Testis (tissue), 5 donors: ENCODE measurements at places on chromosomes 3 and 15.

GRCh38 chr15:84761607-84762131 lies 13.3 kb downstream of the ZNF592 start:
- no peak for DNase-seq

DNA sequence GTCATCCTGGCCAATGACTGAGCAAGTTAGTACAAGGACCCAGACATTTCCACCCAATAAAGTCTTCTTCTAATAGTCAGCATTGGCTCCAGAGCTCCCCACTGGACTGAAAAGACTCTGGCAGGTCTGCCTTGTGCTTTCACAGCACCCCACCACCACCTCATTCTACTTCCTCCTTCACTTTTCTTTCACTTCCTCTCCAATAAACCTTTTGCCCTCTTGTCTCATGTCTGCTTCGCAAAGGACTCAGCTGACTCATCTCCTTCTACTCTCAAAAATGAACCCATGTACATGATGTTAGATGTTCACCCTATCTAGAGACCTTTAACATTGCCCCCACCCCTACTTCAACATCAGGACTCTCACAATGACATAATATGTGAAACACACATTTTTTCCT lies 181.0 kb upstream of the PPP2R3A start:
- no peak for DNase-seq

- no peak for DNase-seq
Observed at GRCh38 chr3:16728770-16729745, 123.8 kb upstream of the DAZL start.

- no peak for DNase-seq
Observed at GRCh38 chr3:155560594-155560993, 184.3 kb downstream of the PLCH1 start.

- no peak for DNase-seq
Observed at GRCh38 chr15:100732211-100733055, 130.0 kb downstream of the ASB7 start.

GRCh38 chr3:129291236-129291886 lies 12.7 kb downstream of the HMCES start:
- DNase-seq, result no peak

- DNase-seq, result no peak
Observed at GRCh38 chr3:12579456-12579855, 22.6 kb downstream of the MKRN2 start.

- no peak for DNase-seq
Observed at GRCh38 chr15:59976480-59977271, 27.4 kb upstream of the FOXB1 start.

GRCh38 chr15:76963596-76963995 lies 31.3 kb upstream of the PSTPIP1 start:
- no peak for DNase-seq

- no peak for DNase-seq
Observed at GRCh38 chr3:127252446-127252845, 35.4 kb downstream of the PRR20G start.

GRCh38 chr3:23953523-23953922 lies 8.4 kb downstream of the NR1D2 start:
- no peak for DNase-seq
